MV-4-11 (cell line): ENCODE measurements at places on chromosomes 11 and 22.

- DNase-seq: no peak
Measured at GRCh38 chr11:103619480-103619879, 417.0 kb upstream of the DDI1 start.

DNA sequence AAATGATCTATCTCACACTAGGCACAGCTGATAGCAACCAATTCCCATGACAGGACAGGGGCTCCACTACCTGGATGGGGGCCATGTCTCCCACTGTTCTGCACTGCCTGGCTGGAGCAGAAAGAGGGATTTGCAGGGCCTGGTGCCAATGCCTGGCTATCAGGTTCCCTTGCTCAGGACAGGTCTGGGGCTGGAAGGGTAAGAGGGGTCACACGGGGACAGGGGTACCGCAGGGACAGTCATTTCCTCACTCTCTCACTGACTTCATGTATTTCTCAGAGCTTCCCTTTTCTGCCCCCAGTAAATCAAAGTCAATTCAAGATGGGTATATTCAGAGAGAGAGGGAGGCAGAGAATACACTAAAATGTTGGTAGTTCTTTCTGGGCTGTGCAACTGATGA lies 119.1 kb upstream of the CSNK2A3 start:
- DNase-seq: peak; percentile 34

GRCh38 chr11:72338266-72338665 lies 94.3 kb upstream of the PHOX2A start:
- DNase-seq: no peak

GRCh38 chr22:36334821-36335603 lies 52.8 kb downstream of the MYH9 start:
- peak; percentile 76 for DNase-seq

- no peak for DNase-seq
Measured at GRCh38 chr11:19861171-19861570, 148.5 kb downstream of the NAV2 start.

- no peak for DNase-seq
Measured at GRCh38 chr11:57370941-57371340, 10.0 kb downstream of the PRG3 start.

DNA sequence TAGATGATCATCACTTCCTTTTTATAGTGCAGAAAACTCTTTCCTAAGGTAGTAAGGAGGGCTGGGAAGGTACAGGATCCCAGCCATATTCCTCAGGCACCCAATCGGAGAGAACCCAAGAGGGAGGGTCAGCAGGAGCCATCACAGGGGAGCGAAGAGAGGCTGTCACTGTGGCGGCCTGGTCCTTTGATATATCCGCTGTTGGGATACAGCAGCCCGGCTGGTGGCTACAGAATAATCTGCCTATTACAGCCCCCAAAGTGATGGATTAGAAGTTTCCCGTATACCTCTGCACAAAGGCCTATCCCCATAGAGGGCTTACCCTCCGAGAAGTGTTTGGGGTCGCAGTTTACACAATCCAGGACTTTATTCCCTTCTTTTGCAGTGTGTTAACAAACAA lies 48.5 kb downstream of the OR4D9 start:
- no peak for DNase-seq

DNA sequence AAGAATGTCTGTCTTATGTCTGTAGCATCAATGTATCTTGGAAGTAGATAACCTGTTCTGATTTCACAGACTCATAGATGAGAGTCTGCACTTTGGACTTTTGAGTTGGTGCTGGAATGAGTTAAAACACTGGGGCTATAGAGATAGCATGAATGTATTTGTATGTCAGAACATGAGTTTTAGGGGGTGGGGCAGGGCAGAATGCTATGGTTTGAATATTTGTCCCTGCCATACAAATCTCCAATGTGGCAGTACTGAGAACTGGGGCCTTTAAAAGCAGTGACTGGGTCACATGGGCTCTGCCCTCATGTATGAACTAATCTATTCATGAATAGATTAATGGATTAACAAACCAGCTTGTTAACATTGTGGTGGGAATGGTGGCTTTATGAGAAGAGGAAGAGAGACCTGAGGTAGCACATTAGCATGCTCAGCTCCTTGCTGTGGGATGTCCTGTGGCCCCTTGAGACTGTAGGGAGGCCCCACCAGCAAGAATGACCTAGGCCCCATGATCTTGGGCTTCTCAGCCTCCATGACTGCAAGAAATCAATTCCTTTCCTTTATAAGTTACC lies 15.5 kb upstream of the OR52K1 start:
- DNase-seq: peak; percentile 80

GRCh38 chr11:10087186-10087922 lies 206.7 kb downstream of the SBF2 start:
- no peak for DNase-seq

DNA sequence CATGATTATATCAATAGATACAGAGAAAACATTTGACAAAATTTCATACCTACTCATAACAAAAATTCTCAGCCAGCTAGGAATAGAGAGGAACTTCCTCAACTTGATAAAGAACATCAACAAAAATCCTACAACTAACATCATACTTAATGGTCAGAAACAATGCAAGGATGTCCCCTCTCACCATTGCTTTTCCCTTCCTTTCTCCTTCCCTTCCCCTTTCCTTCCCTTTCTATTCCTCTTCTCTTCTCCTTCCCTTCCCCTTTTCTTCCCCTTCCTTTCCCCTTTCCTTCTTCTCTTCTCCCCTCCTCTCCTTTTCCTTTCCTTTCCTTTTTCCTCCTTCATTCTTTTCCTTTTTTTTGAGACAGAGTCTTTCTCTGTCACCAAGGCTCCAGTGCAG lies 418.3 kb upstream of the B3GAT1 start:
- no peak for DNase-seq

- DNase-seq: peak; percentile 41
Measured at GRCh38 chr22:31585161-31585859, 76.7 kb downstream of the PISD start.

DNA sequence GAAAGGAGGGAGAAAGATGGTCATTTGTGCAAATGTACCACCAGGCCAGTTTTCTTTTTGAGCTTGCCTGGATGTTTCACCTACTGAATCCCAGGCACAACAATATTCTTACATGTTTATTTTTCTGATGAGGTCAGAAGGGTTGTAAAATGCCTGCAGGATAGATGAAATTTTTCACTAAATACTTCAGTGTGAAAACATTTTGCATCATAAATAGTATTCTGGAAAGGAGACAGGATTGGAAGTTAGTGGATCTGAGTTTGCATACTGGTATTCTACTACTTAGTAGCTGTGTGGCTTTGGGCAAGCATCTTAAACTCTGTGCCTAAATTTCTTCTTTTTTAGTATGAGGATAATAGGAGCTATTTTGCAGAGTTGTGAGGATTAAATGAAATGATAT lies 24.8 kb downstream of the RNF169 start:
- DNase-seq: no peak

- peak; percentile 80 for DNase-seq
Measured at GRCh38 chr11:124736736-124737135, 3.0 kb upstream of the NRGN start.

DNA sequence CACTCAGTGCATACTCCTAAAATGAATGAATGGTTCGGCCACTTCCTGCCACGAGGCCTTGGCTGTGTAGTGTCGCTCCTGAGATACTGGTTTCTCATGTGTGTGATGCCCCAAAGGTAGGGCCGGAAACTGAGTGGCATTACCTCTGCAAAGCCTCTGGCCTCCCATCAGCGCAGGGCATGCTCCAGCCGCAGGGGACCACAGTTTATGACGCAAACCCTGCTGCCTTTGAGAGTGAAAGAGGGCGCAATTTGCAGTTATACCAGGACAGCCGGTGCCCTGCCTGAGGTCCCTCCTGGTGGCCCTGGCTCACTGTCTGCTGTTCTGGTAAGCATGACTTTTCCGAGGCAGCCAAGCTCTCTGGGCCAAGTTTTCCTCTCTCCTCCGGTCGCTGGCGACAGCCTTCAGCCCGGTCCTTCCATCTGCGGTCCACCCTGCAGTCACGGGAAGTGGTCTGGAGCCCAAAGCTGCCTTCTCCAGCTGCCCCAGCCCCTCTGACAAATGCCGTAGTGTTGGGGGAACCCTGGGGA lies 2.4 kb upstream of the FGF3 start:
- DNase-seq: no peak

- peak; percentile 89 for DNase-seq
Measured at GRCh38 chr11:5815534-5815933, 6.8 kb downstream of the OR52N2 start.

DNA sequence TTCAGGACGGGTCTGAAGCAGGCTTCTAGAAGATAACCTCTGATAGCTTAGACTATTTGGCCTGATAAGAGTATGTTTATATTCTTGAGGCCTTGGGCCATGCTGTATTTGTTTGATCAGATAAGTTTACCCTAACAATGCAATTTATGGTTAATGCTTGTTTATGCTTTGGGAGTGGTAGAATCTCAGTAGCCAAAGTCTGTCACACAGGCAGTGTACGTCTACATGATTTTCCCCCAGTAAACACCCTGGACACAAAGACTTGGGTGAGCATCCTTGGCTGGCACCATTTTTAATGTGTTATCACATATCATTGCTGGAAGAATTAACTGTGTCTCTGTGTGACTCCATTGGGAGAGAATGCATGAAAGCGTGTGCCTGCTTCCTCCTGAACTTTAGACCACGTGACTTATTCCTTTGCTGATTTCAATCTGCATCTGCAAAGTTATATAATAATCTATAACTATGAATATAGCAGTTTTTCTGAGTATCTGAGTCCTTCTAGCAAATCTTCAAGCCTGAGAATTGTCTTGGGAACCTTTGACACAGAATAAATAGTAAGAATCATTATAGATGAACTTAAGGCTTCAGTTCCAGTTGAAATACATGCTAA lies 172.4 kb downstream of the CASP12 start:
- no peak for DNase-seq

DNA sequence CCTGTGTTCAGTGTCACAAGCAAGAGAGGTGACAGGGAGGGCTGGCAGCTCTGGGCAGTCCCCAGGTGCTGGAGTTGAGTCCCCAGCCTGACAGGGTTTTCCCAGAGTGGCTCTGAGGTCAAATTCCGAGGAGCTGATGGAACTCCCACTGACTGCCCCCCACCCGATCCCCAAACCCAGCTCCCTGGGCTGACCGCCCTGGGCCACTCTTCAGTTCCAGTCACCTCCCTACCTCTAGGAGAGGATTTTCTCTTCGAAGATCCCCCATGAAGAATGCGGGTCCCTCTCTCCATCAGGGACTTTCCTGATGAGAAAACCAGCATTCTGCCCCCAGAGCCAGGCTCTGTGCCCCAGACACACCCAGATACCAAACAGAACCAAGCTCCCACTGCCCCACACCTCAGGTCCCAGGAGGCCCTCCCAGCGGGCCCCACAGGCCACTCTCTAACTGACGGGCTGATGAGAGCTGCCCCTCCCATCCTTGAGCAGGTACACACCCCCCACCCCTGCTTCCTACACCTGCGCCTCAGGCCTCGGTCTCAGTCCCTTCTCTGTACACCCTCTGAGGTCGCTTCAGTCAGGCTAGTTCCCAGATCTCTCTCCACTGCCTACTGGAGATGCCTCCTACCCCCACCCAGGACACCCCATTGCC lies 12.1 kb upstream of the RAC2 start:
- no peak for DNase-seq

DNA sequence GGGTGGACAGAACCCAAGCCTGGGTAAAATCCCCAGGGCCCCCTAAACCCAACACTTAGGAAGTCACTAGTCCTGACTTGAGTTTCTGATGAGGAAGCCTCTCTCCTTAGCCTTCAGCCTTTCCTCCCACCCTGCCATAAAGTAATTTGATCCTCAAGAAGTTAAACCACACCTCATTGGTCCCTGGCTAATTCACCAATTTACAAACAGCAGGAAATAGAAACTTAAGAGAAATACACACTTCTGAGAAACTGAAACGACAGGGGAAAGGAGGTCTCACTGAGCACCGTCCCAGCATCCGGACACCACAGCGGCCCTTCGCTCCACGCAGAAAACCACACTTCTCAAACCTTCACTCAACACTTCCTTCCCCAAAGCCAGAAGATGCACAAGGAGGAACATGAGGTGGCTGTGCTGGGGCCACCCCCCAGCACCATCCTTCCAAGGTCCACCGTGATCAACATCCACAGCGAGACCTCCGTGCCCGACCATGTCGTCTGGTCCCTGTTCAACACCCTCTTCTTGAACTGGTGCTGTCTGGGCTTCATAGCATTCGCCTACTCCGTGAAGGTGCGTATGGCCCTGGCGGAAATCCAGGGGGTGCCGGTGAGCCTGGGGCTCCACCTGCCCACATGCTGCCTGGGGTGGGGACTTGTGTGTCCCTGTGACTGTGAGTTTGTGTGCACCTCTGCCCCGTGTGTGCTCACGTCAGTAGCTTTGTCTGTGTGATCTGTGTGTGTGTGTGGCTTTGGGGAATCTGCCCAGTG lies at the start of gene IFITM1:
IFITM1 (plus strand) TSS at position 254 of the 767 bp plus-strand sequence; CDS start at position 385, 131 bp downstream.
- peak; percentile 89 for DNase-seq

GRCh38 chr11:83008581-83008923 lies 63.1 kb downstream of the RAB30 start:
- DNase-seq: no peak

DNA sequence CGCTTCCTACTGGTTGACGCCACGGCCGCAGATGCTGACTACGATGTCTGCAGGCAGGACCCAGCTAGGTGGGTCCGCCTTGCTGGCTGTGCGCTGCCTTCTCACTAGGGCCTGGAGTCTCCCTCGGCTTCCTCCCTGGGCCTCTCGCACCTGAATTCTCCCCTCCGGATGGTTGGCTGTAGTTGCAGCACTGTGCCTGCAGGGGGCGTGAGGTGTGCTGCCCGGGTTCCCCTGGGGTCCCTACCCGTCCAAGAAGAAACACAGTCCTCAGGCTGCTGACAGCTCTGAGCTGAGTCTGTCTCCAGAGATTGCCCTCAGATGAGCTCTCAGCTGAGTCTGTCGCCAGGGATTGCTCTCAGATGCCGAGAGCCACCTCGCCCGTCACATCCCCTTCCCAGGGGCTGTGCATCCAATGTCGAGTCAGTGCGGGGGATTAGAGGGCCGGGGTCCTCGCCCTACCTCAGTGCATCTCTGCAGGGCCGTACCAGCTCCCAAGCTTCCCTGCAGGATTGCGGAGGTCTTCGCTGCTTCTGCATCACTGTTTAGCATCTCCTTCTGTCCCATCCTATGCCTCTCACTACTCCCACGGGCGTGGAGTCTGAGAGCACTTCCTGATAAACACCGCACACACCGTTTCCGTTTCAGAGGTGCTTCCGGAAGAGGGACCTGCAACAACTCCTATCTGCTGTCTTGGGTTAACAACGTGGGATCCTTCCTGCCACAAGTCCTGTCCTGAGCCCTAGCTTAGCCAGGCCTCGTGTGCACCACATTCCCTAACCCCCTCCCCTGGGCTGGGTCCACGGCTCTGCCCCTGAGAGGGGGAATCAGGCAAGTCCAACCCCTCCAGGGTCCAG lies 196.9 kb downstream of the CSNK2A3 start:
- no peak for DNase-seq

GRCh38 chr22:30694171-30694639 lies 469 bp upstream of the OSBP2 start:
- no peak for DNase-seq
